ENCODE measurements at places on chromosomes 1 and 21. TPM values are rescaled to one million over a fixed set of nuclear protein-coding genes. Genes with fewer than 3 reads are reported as not detected.
A peak's percentile ranks its signal among the peaks of the same experiment; 100 is the strongest.

KDF1 gene
- 1.2 TPM for polyA plus RNA-seq

MROH9 gene
- polyA plus RNA-seq = 0.07 TPM

CD84 gene
- polyA plus RNA-seq = 2.1 TPM

DNA sequence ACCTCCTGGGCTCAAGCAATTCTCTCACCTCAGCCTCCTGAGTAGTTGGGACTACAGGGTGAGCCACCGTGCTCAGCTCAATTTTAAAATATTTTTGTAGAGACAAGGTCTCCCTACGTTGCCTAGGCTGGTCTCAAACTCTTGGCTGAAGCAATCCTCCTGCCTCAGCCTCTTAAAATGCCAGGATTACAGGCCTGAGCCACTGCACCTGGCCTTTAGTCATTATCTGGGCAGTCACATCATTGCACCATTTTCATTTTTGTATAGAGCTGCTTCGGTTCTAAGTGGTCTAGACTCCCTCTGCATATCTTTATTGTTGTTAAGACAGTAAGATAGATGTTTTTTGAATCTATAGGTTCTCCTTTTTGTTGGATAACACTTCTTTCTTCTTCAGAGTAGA is 39.9 kb downstream of the ATF3 start:
- no peak for DNase-seq

DNA sequence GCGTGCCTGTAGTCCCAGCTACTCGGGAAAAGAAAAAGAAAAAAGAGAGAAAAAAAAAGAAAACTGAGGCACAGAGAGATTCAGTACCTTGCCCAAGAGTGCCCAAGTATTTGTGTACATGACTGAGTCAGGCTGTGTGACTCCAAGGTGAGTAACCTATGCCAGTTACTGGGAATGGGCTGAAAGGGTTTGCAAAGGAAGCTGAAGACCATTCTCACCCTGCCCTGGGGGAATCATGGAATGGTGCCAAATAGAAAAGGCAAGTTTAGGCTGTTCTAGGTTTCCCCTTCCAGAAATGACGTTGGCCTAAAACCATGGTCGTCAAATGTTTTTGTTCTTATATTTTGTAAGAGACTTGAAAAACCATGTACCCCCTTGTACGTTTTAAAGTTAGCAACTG is 37.9 kb upstream of the LRIG2 start:
- DNase-seq = no peak

DNA sequence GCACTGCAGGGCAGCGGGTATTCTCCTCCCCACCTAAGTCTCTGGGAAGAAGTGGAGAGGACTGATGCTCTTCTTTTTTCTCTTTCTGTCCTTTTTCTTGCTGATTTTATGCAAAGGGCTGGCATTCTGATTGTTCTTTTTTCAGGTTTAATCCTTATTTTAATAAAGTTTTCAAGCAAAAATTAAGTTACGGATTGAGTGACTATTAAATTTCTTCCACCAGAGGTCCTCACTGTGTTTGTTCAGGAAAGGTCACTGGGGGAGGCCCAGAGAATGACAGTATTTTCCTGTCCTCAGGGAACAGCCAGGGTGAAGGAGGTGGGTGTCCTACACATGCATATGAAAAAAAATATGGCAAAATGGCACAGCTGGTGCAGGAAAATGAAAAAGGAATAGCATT is 4.4 kb upstream of the ELF3 start:
- DNase-seq = no peak

DNA sequence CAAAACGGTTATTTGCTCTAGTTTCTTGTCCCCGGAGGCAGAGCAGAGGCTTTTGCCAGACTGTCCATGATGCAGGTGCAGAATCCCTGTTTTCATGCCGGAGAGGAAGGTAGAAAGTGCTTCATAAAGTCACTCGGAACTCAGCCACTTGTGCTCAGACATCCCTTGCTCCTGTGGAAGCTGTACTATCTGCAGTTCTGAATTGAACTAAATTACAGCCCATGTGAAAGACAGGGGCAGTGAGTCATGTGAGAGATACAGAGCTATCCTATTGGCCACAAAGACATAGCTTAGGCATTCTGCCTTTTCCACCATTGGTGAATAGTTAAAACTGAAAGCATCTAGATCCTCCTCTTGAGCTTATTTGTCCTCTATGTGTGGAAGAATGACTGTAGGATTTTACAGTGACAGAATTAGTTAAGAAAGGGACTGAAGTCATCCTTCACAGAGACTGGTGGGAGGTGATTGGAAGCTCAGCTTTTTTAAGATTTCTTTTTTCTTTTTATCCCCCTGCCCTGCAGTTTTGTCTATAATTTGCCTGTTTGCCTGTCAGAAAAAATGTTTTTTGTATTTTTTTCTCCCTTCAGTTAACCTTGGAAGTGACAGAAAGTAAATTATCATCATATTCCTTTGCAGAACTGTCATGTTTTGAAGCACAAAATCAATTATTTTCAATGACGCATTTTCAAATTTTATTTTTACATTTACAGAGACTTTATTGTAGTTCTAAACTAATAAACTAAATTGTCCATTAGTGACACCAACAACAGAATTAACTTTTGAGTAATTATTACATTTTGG is 298.6 kb downstream of the PTPRC start:
- peak; percentile 98 for DNase-seq

- DNase-seq = peak; percentile 87
Observed at GRCh38 chr1:45299981-45300668, 26.6 kb upstream of the HPDL start.

- no peak for DNase-seq
Observed at GRCh38 chr21:44260791-44261631, 686 bp downstream of the DNMT3L start.

DNA sequence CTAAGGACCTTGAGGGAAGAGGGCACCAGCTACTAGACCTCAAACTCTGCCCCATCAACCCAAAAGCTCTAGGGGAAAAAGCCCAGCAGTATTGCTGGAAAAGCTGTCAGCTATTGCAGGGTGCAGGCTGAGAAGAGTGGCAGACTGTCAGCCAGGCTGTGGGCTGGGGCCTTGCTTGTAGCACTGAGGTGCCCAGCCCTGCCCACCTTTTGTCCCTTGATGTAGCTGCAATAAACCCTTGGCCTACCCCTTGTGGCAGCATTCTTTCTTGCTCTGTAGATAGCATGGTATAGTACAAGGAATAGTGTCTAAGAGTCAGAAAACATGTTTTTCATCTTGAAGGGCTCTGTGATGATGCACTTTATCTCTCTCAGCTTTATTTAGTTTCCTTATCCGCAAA is 39.4 kb downstream of the CDC14A start:
- DNase-seq = no peak

GRCh38 chr1:87224201-87224600 is 104.5 kb upstream of the LMO4 start:
- no peak for DNase-seq
